Central memory CD4-positive, alpha-beta T cell (primary cell): ENCODE measurements at places on chromosomes 2 and 18.

DNA sequence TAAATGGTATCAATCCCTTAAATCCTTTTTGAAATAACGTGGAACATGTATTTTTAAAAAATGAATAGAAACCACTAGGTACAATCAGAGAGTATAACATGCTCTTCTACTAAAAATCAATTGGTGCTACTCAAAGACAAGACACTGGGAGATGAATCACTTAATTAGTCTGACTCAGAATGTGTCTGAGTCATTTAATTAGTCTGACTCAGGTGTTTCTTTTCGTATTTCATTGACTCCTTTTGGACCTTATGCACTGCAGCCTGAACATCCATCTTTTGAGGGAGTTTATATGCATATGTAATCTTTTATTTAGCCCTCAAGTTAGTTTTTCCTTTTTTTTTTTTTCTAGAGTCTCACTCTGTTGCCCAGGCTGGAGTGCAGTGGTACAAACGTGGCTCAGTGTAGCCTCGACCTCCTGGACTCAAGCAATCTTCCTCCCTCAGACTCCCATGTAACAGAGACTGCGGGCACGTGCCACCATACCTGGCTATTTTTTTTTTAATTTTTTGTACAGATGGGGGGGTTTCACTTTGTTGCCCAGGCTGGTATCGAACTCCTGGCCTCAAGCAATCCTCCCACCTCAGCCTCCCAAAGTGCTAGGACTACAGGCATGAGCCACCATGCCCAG is 26.5 kb downstream of the PPP4R3B start:
- DNase-seq: no peak

DNA sequence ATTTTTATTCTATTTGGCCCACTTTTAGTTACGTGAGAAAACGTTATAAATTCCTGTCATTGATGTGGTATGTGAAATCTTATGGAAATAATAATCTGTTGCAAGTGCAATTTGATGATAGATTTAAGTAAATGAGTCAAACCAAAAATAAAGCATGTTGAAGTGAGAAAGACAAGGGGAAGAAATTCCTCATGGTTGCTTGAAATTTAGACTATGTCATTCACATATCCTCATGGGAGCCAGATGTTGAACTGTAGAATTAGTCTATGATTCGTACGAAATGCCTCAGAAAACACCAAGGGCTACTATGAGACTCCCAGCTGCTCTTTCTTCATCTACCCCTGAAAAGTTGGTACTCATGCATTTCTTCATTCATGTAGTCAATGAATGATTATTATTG is 55.7 kb downstream of the KLHL14 start:
- DNase-seq: no peak

- DNase-seq: no peak
Observed at GRCh38 chr18:9568186-9568585, 46.2 kb downstream of the PPP4R1 start.

DNA sequence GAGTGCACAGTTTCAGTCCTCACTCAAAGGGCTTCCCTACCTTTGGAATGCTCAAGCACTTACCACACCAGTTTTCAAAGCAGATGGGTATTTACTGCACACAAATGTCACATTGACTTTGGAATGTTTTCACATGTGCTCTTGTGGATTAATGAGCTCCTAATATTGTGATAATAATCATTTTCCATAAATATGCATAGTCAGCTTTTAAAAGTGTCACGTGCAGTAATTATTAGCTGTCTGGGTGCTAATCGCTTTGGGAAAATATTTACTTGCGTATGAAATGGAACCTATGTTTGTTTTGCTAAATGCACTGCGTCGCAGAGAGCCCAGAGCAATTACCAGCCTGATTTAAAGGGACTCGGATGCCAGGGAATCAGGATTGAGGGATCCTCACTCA is 229.3 kb downstream of the SMAD2 start:
- no peak for DNase-seq

DNA sequence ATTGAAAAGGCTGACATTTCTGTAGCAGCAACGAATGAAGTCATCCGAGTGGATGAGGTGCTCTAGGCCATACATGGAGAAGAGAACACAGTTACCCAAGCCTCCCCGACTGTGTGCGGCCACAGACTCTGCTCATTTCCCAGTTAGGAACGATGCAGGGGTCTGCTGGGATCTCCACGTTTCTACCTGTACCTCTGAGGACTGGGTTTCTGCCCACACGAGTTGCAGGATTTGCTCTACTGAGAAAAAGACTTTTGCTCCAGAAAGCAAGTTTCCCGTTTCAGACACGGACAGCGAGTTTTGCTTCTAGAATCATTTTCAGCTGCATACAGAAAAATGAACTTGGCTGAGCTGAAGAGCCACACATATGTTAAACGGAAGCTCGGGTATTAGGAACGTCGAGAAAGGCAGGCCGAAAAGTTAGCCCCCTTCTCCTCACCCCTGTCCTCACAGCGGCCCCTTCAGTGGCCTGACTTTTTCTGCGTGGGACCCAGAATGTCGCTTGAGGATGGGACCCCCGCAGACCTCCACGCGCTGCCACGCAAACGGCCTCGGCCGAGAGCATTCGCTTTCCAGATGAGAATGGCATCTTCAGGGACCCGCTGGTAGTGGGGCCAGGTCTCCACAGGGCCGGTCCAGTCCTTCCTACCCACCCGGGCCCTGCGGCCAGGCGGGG is 582 bp upstream of the RAB31 start:
- no peak for DNase-seq

DNA sequence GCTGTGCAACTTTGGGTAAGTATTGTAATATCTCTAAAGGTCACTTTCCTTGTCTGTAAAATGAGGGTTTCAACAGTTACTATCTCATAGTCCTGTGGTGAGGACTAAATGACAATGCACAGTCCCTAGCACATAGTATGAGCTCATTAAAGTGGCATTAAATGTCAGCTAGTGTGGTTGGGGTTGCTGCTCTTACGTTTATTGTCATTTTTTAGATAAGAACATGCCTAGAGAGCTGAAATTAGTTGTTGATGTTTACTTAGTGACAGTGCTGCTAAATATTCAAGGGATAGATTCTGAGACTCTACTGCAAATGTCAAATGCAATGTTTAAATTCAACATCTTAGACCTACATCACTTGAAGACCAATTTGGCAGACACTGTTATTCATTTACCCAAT is 356.1 kb upstream of the ETAA1 start:
- no peak for DNase-seq

DNA sequence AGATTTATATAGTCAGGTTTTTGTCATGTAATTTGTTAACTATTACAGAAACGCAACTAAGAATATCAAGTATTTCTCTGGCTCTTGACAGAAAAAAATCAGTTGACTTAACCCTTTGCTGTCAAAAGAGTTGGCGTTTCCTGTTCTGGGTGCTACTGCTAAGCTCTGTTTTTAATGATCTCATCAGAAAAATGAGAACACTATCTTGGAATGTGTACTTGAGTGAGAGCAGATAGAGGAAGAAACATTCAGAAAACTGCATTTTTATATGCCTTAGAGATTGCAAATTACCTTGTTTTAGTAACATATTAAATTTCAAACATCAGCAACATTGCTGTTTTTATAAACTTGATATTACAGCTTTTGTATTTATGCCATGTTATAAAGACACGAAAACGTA is 297.9 kb downstream of the RDH14 start:
- no peak for DNase-seq

DNA sequence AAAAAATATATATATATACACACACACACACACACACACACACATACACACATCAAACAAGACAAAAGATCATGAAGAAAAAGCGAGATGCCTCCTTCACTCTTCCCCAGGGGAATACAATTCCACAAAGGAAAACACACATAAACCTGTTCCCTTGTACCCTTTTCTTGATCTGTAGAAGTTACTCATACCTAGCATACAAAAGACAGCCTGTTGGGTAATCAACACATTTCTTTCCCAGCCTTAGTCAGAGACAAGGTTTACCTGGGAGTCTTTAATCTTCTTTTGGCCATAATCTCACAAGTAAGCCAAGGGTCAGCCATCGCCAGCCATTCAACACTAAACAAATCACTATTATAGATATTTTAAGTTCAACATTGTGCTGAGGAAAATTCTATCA is 407.0 kb downstream of the SUCLG1 start:
- DNase-seq: no peak

GRCh38 chr2:174563530-174564282 is 33.9 kb downstream of the WIPF1 start:
- no peak for DNase-seq

DNA sequence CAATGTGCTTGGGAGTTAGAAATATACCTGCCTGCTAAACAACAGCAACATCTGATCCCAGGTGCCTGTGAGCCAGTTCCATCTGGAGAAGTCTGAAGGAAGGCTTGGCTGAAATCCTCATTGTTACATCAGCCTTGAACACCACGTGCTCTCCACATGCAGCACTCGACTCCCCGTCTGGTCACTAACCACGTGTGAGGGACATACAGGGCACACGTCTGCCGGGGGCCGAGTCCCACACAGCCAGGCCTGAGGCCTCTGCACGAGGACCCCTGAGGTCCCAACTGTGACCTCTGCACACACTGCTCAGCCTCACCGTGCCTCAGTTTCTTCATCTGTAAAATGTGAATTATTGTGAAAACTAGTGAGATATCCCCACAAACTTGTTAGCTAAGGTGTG is 236.5 kb upstream of the SALL3 start:
- DNase-seq: no peak

- no peak for DNase-seq
Observed at GRCh38 chr2:20352230-20352578, 1.6 kb upstream of the PUM2 start.

DNA sequence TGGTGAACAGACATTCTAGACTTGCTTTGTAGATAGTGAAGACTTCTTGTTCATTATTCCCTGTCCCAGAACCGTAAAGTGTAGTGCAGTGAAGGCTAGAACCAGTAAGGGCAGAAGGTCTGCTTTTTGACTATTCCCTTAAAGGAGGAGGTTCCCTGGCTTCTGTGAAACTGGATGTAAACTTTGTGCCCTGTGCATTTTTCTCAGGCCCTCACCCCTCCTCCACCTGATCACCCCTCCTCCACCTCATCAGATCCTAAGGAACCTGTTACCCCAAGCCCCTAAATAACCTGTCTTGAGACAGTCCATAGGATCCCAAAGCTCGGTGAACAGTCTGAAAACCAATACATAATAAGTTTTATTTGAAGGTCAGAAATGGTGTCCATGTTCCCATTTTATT is 33.7 kb downstream of the SFT2D3 start:
- no peak for DNase-seq

DNA sequence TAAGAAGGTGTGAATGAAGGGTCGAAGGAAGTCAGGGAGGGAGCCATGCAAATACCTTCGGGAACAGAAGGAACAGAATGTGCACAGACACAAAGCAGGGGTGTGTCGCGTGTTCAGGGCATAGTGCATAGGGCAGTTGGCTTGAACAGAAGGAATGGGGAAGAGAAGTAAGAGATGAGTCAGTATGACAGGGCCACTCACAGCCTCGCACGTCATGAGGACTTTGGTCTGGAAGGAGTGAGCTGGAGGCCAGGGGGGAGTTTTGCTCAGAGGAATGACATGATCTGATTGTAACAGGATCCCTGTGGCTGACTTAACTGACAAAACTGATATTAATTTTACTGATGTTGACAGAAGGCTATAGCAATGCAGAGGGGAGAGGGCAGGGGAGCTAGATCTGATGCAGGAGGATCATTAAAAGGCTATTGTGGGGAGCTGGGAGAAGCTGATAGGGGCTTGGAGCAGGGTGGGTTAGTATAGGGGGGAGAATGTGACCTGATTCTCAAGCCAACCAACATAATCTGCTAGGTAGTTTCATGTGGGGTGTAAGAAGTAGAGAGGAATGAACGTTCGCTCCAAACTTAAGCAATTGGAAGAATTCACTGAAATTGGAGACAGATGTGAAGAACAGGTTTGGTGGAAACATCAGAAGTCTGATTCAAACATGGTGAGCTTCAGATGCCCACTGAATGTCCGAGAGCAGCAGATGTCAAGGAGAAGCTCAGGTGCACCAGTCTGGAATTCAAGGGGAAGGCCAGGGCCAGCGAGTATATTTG is 60.4 kb upstream of the COPS8 start:
- DNase-seq: no peak

DNA sequence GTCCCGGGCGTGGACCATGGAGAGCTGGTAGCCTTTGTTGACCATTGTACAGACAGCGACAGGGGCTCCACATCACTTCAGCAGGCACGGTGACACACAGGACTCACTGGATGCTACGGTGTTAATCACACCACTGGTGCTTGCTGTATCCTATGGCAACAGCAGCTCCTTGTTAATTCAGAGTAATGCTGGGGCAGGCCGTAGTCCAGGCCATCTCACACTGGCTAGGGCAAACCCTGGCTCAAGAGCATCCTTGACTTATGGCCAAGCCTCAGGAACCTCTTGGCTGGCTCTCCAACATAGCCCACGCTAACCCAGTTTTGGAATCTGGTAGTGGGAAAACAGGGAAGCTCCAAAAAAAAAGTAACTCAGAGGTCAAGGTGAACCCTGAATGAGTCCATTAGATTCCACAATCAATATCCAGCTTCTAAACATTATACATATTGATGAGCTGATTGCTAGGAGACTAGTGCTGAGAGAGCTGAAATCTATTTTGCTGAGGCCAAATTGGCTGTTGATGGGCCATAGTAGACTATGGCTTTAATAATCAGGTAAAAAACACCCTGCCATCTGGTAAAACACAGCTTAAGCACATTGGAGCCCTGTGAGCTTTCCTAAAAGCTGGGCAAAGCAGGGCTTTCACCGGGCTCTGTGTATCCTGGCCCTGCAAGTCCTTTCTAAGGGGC is 253.6 kb downstream of the PRKCE start:
- DNase-seq: no peak

GRCh38 chr2:73374269-73374668 is 11.4 kb upstream of the ALMS1 start:
- no peak for DNase-seq

DNA sequence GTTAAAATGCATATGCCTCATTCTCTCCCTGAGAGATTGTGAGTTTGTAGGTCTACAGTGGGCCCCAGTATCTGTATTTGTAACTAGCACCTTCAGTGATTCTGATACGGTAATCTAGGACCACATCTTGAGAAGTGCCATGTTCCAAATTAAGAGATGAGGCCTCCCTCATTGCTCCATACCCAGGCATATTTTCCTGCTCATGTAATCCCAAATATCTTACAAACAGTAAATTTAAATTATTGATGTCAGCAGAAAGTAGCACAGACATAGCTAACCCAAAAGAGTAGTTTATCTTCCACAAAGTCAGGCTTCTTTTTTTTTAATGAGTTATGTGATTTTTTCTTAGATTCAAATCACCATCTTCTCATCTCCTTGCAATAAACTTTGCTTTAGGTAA is 263.8 kb downstream of the SETBP1 start:
- no peak for DNase-seq

- DNase-seq: no peak
Observed at GRCh38 chr2:72765997-72766609, 59.7 kb downstream of the EXOC6B start.

- DNase-seq: no peak
Observed at GRCh38 chr2:159715451-159715850, 3.1 kb downstream of the MARCHF7 start.

- no peak for DNase-seq
Observed at GRCh38 chr2:190910341-190911136, 29.9 kb downstream of the GLS start.

DNA sequence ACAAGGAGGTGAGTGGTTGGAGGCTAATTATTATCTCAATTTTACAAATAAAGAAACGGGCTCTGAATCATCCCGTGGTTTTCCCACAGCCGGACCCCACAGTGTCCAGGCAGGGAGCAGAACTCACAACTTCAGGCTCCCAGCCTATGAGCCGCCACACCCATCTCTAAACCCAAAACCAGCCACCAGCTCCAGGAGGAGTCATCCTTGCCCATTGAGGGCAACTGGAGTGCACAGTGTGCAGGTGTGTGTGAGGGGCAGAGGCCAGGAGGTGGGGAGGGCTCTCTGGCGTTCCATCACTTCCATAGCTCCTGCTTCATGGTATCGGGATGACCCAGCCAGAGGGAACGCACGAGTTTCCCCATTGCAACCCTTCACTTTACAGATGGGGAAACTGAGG is 144.5 kb downstream of the CYP26B1 start:
- DNase-seq: no peak
